ENCODE measurements at places on chromosomes 7 and 10. TPM values are rescaled to one million over a fixed set of nuclear protein-coding genes. Genes with fewer than 3 reads are reported as not detected.

C7orf57 gene
- total RNA-seq: not detected

GOLGA7B gene
- 4.1 TPM for total RNA-seq

SPDYE2 gene
- not detected for total RNA-seq

MICALL2 gene
- 11.9 TPM for total RNA-seq

MEST gene
- total RNA-seq: 12.6 TPM

KIF5B gene
- total RNA-seq: 103 TPM

ASB10 gene
- total RNA-seq: 9.7 TPM

NPC1L1 gene
- total RNA-seq: not detected

SPDYE9 gene
- not detected for total RNA-seq

RPP30 gene
- total RNA-seq: 25.5 TPM

PRKCQ gene
- 17.9 TPM for total RNA-seq

CLCN1 gene
- 2.9 TPM for total RNA-seq

TWNK gene
- total RNA-seq: 19.1 TPM

OR9A2 gene
- not detected for total RNA-seq

SPDYE1 gene
- not detected for total RNA-seq

ENTPD1 gene
- 1.6 TPM for total RNA-seq

SEC23IP gene
- total RNA-seq: 44.5 TPM

PLXNA4 gene
- 1.6 TPM for total RNA-seq

Measured in psoas muscle (tissue), 8 donors.